ENCODE measurements at places on chromosomes 7 and 10.

DNA sequence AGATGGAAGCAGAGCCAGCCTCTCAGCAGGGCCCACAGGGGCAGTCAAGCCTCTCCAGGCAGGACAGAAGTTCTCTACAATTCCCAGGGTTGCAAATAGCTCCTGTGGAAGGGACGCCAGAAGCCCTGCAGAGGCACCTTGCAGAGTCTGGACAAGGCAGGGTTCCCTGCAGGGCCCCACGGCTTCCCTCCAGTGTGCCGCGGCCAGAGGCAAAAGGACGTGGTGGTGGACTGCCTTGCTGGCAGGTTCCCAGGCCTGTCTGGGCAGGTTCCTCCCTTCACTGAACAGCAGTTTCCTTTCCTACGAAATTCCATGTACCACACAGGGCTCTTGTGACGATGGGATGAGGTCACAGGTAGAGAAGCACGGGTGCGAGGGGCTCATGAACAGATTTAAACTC lies 25.1 kb downstream of the UPP1 start:
- DNase-seq: no peak

DNA sequence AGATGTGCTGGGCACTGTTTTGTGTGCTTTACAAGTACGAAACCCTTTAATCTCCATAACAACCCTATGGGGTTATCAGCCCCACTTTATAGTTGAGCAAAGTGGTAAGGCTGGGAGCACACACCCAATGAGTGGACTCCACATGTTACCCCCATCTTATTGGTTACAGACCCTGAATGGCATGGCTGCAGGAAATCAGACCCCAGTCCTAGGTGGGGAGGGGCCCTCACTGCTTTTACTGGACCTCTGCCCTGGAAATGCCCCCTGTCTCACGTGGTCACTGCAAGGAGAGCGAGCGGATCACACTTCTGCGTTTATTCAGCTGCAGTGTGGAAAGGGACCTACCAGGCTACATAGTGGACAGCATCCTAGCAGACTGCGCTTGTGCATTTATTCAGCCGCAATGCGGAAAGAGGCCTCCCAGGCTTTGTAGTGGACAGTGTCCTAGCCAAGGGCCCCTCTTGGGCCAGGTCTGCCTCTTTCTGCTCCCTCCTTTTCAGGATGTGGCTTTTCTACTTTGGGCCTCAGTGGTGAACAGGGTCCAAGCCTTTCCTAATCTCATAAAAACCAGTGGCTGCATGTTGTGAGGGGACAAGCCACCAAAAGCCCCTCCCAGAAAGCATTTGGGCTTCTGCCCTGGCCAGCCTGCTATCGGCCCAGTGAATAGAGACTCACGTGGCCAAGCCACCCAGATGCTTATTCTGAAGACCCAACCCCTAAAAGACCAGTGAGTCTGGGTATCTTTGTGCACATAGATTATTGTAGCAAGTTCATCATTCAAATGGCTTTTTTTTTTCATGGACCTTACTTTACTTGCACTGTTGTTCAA lies 405.7 kb upstream of the RNF32 start:
- DNase-seq: no peak

DNA sequence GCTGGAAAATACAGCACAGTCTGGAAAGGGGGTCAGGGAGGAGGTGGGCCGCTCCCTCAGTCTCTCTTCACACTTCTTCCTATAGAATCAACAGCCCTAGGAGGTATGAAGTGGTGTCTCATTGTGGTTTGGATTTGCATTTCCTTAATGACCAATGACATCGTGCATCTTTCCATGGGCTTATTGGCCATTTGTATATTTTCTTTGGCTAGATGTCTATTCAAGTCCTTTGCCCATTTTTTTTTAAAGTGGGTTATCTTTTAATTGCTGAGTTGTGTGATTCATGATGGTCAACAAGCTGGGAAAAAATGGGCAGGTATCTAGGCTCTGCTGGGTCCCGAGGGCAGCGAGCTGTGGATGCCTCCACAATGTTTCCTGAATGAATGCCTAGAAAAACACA lies 29.1 kb downstream of the TMEM130 start:
- DNase-seq: no peak

DNA sequence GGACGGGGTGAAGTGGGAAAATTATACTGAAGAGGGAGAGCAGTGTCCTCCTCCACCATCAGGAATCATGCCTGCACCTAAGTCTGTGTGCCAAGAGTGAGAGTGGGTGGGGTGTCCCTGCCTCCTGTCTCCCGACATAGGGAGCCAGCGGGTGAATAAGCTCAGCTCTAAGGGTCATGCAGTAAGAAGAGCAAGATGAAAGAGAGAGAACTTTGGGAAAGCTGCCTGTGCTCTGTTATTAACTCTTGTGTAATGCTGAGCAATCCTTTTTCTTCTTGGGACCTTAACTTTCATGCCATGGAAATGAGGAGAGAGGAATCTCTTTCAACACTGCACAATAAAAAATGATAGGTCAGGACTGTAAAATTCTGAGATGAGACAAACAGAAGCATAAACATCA lies 7.9 kb upstream of the TCAF1 start:
- no peak for DNase-seq

GRCh38 chr10:100208276-100208675 lies 21.1 kb downstream of the CHUK start:
- DNase-seq: no peak

Data from T-helper 9 cell (primary cell).